ENCODE measurements at places on chromosomes 3 and 15.

GRCh38 chr15:100809587-100809986, 70.0 kb upstream of the ALDH1A3 start:
- DNase-seq, result no peak

GRCh38 chr3:81689617-81690016, 71.8 kb downstream of the GBE1 start:
- DNase-seq, result no peak

- DNase-seq, result no peak
Observed at GRCh38 chr15:33055962-33056361, 138.6 kb downstream of the FMN1 start.

DNA sequence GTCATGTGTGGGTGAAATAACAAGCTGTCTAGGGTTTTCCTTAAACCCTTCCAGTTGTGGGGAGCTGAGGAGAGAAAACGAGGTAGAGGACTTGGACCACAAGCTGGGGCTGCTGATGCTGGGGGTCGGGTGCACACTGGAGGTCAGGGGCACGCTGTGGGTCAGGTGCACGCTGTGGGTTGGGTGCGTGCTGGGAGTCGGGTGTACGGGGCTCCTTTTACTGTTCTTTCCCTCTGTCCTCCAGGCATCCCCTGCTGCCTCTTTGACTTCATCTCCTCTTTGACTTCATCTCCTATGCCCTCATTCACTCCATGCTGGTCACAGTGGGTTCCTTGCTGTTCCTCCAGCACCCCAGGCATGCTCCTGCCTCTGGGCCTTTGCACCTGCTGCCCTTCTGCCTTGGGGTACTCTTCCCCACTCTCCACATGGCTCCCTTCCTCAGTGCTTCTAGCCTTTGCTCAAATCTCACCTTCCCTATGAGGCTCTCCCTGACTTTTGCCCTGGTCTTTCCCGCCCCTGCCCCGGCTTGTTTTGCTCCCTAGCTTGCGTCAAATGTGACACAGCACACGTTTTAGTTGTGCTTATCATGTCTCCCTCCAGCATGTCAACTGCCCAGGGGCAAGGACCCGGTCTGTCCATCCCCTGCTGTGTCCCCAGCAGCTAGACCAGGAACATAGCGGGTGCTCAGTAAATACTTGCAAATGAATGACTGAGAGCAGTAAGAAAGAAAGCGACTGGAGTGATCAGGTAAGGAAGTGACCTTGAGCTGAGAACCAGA, 45.4 kb downstream of the WNT7A start:
- DNase-seq, result no peak

DNA sequence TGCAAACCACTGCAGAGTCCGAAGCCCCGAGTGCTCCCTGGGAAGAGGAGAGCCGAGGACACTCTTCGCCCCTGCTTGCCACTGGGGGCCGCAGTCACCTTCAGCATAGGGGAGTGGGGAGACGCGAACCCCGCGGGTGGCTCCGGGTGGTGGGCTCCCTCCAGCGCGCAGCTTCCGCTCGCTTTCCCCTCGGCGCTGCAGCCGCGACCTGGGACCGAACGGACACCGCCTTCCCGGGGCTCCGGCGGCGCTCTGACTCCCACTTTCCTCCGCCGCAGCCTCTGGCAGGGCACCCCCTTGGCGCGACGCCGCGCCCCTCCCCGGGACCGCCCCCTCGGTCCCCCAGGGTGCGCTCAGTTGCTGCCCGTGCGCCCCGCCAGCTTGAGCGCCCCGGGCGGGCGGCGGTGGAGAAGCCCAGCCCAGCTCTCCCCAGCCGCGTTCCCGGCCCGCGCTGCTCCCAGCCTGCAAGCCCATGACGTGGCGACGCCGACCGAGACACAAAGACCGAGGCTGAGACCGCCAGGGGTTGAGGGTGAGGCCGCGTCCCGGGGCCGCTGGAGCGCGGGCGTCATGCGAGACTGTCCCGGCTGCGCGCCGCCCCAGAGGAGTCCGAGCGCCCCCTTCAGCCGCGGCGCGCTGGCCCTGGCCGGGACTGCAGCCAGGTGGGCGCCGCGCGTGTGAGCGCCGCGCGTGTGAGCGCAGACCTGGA, at the start of gene MINAR1:
MINAR1 (plus strand) TSS at position 701 of the 709 bp plus-strand sequence. CDS start 23,812 bp downstream, outside the sequence.
- no peak for DNase-seq

DNA sequence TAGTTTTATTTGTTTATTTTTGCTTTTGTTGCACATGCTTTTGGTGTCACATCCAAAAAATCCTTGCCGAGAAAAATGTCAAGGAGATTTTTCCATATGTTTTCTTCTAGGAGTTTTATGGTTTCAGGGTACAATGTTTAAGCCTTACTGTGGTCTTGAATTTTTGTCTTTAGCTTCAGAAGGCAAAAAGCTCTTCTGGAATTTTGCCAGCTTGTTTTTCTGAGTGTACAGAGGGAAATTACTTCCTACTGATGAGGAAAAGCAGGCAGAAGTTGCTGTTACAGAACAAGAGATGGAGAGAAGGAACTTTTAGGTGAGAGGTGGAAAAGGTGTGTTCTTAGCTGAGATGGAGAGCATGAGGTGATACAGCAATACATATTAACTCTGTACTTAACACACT, 59.6 kb downstream of the UBE2E2 start:
- DNase-seq, result no peak

Measured in colonic mucosa (tissue), 4 donors.